ENCODE measurements at places on chromosomes 4 and X.
A peak's percentile ranks its signal among the peaks of the same experiment; 100 is the strongest.

DNA sequence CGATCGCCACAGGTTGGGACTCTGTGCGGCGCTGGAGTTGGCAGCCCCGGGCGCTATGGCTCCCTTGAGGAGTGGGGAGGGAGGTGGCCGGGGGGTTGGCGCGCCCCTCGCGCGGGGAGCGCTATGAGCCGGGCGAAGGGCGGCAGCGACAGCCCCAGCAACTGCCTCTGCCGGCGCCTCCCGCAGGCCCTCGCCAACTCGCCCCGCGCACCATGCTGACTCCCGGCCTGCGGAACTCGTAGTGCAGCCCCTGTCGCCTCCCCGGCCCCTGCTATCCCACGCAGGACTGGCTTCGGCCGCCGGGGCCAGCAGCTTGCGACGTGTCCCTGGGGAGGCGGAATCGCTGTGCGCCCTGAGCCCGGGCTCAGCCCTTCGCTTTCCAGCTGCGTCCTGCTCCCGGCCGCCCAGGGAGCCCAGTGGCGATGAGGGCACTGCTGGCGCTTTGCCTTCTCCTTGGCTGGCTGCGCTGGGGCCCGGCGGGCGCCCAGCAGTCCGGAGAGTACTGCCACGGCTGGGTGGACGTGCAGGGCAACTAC is 415 bp downstream of the SHISA3 start:
- H3K4me1 ChIP-seq = no peaks in the 10 kb centered on the region
- H3K36me3 ChIP-seq = no peaks in the 10 kb centered on the region
- DNase-seq = no peak
- H3K27ac ChIP-seq = no peak overlapping the region
- H3K4me3 ChIP-seq = no peak overlapping the region
- peaks cover 2% of the 10 kb centered on the region for H3K27me3 ChIP-seq

DNA sequence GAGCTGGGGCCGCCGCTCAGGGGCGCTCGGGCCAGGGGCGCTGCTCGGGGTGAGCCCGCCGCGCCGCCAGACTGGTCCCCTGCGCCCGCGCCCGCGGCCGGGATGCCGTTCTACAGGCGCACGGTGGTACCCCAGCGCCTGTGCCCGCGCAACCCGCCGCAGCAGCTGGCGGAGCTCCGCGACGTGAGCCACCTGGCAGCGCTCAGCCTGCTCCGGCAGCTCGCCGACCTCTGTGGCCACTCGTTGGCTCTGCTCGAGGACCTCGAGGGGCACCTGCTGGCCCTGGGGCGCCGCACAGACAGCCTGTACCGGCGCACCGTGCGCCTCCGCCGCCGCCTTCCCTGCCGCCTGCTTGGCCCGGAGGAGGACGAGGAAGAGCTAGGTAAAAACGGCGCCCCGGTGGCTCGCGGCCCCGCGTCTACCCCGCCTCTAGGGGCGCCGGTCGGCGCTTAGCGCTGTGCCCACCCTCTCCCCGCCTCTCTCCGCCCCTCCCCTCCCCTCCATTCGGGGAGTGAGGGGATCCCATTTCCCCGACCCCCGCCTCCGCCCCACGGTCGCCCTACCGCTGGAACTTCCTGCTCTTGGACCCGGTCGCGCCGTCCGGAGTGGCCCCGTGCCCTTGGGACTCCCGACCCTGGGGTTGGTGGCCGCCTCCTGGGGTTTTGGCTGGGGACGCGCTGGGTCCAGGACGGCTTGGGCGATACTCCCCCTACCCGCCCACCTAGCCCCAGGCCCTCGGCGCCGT is 513 bp downstream of the NHSL2 start:
- no peaks in the 10 kb centered on the region for H3K36me3 ChIP-seq
- no peak for DNase-seq
- H3K27ac ChIP-seq = no peak overlapping the region
- no peaks in the 10 kb centered on the region for H3K4me1 ChIP-seq

DNA sequence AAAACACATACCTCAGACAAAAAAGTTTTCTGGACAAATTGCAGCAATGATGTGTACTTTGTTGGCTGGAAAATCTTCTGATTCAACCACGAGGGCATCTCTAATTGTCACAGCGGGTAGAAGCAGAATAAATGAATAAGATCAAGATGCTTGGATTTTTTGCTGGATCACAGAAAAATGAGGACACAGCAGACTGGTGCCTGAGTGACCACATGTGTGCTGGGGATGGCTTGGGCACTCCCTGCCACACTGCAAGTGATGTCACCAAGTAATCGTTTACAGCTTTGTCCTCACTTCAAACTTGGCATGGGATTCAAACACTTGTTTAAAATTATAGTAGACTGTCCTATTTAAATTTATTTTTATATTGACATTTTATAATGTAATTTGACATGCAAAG is 557.0 kb downstream of the SPRY1 start:
- no peaks in the 10 kb centered on the region for H3K36me3 ChIP-seq
- H3K4me3 ChIP-seq = 0 out of 2 replicates have a peak overlapping the region, but pooled peaks have one; percentile 12
- no peak for DNase-seq
- no peaks in the 10 kb centered on the region for H3K27me3 ChIP-seq

GRCh38 chrX:24026432-24026831 is 554 bp downstream of the KLHL15 start:
- no peaks in the 10 kb centered on the region for H3K36me3 ChIP-seq
- peaks cover 8% of the 10 kb centered on the region for H3K4me1 ChIP-seq
- no peak overlapping the region for H3K4me3 ChIP-seq
- no peak overlapping the region for H3K27ac ChIP-seq
- no peak for DNase-seq

DNA sequence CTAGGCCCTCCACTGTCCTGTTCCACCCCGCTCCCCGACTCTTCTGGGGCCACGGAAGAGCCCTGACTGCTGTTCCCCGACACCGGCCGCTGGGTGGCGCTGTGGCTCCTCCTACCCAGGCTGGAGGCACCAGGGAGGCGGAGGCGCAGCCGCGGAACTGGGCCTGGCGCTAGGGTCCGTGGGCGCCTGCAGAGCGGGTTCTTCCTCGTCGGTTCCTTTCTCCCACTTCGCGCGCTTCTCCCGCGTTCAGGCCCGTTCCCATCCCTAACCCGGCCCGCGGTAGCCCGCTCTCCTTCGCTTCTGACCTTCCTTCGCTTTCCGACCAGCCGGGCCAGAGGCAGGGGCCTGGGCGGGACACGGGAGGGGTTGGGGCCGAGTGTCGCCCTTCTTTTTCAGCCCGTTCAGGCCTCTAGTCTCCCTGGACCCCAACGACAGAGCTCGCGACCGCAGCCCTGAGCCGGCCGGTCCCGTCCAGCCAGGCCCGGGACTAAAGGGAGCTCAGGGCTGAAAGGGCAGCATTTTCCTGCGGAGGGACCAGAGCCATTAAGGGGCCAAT is 34.3 kb downstream of the NALF2 start:
- no peak overlapping the region for H3K27ac ChIP-seq
- H3K4me3 ChIP-seq = peak overlapping the region; percentile 63
- peak; percentile 52 for DNase-seq
- H3K4me1 ChIP-seq = peaks cover 42% of the 10 kb centered on the region

GRCh38 chr4:145766273-145766672 is 86.3 kb downstream of the C4orf51 start:
- H3K27ac ChIP-seq = no peak overlapping the region
- H3K36me3 ChIP-seq = peaks cover 6% of the 10 kb centered on the region

DNA sequence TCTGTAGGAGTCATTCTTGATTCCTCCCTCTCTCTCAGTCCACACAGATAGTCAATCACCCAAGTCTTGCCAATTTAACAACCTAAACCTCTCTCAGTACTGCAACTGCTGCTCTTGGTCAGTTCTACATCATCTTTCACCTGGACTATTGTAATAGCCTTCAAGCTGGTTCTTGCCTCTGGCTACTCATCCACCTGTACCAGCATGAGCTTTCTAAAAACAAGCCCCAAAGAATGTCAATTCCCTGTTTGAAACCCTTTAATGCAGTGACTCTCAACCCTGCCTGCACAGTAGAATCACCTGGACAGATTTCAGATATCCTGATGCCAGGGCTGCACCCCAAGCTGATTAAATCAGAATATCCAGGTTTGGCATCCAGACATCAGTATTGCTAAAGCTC is 48.3 kb downstream of the VGLL1 start:
- H3K4me1 ChIP-seq = no peaks in the 10 kb centered on the region
- H3K36me3 ChIP-seq = no peaks in the 10 kb centered on the region
- no peak for DNase-seq
- H3K4me3 ChIP-seq = no peak overlapping the region

GRCh38 chr4:110211007-110211769 is 12.8 kb upstream of the ELOVL6 start:
- 0 out of 2 replicates have a peak overlapping the region, but pooled peaks have one; percentile 15 for H3K4me3 ChIP-seq
- DNase-seq = peak; percentile 53
- H3K27ac ChIP-seq = no peak overlapping the region
- no peaks in the 10 kb centered on the region for H3K36me3 ChIP-seq
- no peaks in the 10 kb centered on the region for H3K4me1 ChIP-seq

DNA sequence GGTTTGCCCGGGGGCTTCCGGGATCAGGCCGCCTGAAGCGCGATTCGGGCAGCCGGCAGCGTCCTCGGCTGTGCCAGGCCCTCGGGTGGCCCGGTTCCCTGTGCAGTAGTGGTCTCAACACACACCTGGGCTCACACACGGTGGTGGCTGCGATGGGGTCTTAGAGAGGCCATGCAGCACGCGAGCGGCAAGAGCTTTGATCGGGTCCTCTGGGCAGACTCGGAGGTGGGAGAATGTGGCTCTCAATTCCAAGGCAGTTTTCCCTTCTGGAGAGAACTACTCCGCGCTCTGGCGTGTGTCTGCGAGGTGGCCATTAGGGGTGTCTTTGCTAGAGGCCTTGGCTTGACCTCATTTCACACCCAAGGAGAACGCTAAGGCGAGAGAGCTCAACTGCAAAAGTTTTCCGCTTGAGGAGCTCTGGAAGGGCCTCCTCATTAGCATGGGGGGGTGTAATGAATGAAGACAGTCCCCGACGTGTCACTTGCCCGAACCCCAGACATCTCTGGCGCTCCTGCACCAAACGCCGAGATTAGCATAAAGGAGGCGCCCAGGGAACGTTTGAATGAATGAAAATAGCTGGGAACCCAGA is 771 bp upstream of the RBPJ start:
- no peaks in the 10 kb centered on the region for H3K36me3 ChIP-seq
- peak; percentile 23 for DNase-seq
- H3K4me3 ChIP-seq = peak overlapping the region; percentile 78
- peaks cover 33% of the 10 kb centered on the region for H3K4me1 ChIP-seq

GRCh38 chr4:151905197-151905596 is 144.4 kb upstream of the GATB start:
- DNase-seq = no peak
- peaks cover 1% of the 10 kb centered on the region for H3K27me3 ChIP-seq
- H3K27ac ChIP-seq = no peak overlapping the region
- H3K4me1 ChIP-seq = no peaks in the 10 kb centered on the region
- H3K4me3 ChIP-seq = no peak overlapping the region

- H3K4me3 ChIP-seq = no peak overlapping the region
- H3K36me3 ChIP-seq = no peaks in the 10 kb centered on the region
- peaks cover 25% of the 10 kb centered on the region for H3K4me1 ChIP-seq
- H3K27me3 ChIP-seq = no peaks in the 10 kb centered on the region
- peak; percentile 9 for DNase-seq
- H3K27ac ChIP-seq = no peak overlapping the region
Measured at GRCh38 chr4:168882650-168883233, 127.3 kb downstream of the CBR4 start.

DNA sequence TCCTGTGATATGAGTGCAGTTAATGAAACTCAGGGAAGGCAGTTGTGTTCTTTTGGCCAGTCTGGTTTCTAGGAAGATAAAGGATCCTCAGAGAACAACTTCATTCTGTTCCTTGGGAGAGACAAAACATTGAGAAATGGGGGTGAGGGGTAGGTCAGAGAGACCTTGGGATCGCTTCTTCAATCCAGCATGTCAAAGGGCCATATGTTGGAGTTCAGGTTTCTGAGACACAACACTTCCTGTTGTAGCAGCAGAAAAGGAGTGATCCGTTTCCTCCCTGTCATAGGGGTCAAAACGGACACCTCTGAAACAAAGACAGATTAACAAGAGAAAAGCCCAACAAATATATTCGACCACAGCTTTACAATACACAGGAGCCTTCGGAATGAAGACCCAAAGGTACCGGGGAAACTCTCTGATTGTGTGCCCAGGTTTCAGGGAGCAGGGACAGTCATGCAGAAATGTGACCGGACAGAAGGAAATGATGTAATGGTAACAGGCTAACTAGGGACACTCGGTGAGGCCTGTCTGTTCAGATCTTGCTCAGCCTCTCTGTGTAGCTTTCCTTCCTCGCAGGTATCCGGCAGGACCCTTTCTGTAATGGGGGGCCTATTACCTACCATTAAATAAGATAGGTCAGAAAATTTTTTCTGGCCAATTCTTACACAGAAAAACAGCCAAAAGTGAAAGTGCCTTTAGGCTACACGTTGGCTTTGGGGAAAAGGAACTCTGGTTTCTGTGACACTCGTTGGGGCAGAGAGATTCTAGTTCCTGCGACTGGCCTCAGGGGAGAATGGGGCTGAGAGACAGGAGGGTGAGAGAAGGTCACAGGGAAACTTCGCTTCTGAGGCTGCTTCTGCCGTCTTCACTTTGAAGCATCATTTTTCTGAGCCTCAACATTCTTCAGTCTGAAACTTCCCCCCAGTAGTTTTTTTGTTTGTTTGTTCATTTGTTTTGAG is 103.3 kb upstream of the TLR3 start:
- no peaks in the 10 kb centered on the region for H3K36me3 ChIP-seq
- no peak for DNase-seq
- peaks cover 25% of the 10 kb centered on the region for H3K4me1 ChIP-seq
- H3K27ac ChIP-seq = no peak overlapping the region

DNA sequence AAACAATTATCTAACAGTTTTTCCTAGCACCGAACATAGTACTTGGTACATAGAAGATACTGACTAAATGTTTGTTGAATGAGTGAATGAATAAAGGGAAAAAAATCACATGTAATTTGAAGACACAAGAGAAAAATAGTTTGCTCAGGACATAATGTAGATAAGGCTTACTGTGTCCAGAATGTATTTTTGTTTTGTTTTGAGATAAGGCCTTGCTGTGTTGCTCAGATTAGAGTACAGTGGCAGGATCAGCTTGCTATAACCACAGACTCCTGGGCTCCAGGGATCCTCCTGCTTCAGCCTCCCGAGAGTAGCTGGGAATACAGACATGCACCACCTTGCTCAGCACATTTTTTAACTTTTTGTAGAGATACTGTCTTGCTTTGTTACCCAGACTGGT is 6.5 kb downstream of the FAM199X start:
- H3K4me1 ChIP-seq = peaks cover 26% of the 10 kb centered on the region
- H3K4me3 ChIP-seq = no peak overlapping the region
- no peak for DNase-seq
- H3K36me3 ChIP-seq = no peaks in the 10 kb centered on the region
- H3K27ac ChIP-seq = no peak overlapping the region

- no peak overlapping the region for H3K4me3 ChIP-seq
- no peaks in the 10 kb centered on the region for H3K4me1 ChIP-seq
- no peaks in the 10 kb centered on the region for H3K27me3 ChIP-seq
- no peak for DNase-seq
- no peaks in the 10 kb centered on the region for H3K36me3 ChIP-seq
- no peak overlapping the region for H3K27ac ChIP-seq
Measured at GRCh38 chr4:10192331-10192730, 75.7 kb upstream of the WDR1 start.

GRCh38 chr4:152559641-152560040 is 23.7 kb upstream of the FBXW7 start:
- peaks cover 3% of the 10 kb centered on the region for H3K27me3 ChIP-seq
- no peak overlapping the region for H3K27ac ChIP-seq
- no peaks in the 10 kb centered on the region for H3K4me1 ChIP-seq
- no peak overlapping the region for H3K4me3 ChIP-seq
- DNase-seq = no peak

- no peak overlapping the region for H3K27ac ChIP-seq
- DNase-seq = no peak
- H3K27me3 ChIP-seq = no peaks in the 10 kb centered on the region
- H3K4me1 ChIP-seq = no peaks in the 10 kb centered on the region
Measured at GRCh38 chrX:124764354-124764753, 418.0 kb downstream of the SH2D1A start.
